ENCODE measurements at places on chromosomes 4 and X.

DNA sequence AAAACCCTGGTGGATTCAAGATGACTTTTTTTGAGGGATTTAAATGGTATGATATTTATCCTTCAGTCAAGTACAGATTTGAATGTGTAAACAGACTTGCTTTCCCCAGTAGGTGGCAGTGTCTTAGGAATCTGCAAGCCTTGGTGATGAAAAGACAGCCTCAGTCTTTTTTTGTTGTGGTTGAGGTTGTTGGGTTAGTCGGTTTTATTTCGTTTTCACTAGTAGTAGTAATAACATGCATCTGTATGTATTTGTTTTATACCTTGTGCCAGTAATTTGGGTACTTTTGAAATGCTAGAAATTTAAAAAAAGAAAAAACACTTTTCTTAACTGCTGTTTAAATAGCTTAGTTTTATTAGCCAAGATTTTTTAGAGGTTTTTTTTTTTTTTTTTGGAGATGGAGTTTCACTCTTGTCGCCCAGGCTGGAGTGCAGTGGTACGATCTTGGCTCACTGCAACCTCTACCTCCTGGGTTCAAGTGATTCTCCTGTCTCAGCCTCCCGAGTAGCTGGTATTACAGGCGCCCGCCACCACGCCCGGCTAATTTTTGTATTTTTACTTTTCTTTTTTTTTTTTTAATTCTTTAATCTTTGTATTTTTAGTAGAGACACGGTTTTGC lies 39.2 kb downstream of the COPS4 start:
- DNase-seq: peak; percentile 78

- DNase-seq: peak; percentile 73
Measured at GRCh38 chr4:113760094-113760794, 1.3 kb downstream of the CAMK2D start.

- no peak for DNase-seq
Measured at GRCh38 chr4:67658302-67658701, 42.7 kb downstream of the UBA6 start.

- DNase-seq: peak; percentile 83
Measured at GRCh38 chrX:71095555-71095980, at the start of gene FOXO4. FOXO4 (plus strand) TSS chrX:71095851; CDS start chrX:71096529, 678 bp downstream.

DNA sequence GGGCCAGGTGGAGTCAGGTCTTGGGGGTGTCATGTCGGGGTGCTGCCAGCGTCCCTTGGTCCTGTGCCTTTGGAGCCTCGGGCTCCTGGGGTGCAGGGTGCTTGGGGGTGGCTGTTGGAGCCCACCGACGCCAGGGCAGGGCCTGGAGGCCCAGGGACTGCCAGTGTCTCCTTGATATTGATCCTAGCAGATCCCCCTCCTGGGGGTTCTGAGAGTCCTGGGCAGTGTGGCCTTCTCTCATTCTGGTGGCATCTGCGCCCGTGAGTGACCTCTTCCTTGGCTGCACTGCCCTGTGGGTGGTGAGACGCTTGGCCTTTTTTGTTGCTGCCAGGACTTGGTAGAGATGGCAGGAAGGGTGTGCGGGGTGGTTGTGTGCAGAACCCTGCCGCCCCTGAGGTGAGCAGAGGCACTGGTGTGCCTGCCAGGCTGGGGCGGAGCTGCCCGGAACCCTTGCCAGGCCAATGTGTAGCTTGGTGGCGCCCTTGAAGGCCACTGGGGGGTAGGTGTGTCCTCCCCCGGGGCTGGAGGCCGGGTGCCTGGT lies 7.0 kb downstream of the NAT8L start:
- no peak for DNase-seq

Measured in HT-29 (cell line).